ENCODE measurements at places on chromosomes 5 and 9.

GRCh38 chr9:131773911-131774379 is 34.1 kb upstream of the RAPGEF1 start:
- peak; percentile 24 for DNase-seq

DNA sequence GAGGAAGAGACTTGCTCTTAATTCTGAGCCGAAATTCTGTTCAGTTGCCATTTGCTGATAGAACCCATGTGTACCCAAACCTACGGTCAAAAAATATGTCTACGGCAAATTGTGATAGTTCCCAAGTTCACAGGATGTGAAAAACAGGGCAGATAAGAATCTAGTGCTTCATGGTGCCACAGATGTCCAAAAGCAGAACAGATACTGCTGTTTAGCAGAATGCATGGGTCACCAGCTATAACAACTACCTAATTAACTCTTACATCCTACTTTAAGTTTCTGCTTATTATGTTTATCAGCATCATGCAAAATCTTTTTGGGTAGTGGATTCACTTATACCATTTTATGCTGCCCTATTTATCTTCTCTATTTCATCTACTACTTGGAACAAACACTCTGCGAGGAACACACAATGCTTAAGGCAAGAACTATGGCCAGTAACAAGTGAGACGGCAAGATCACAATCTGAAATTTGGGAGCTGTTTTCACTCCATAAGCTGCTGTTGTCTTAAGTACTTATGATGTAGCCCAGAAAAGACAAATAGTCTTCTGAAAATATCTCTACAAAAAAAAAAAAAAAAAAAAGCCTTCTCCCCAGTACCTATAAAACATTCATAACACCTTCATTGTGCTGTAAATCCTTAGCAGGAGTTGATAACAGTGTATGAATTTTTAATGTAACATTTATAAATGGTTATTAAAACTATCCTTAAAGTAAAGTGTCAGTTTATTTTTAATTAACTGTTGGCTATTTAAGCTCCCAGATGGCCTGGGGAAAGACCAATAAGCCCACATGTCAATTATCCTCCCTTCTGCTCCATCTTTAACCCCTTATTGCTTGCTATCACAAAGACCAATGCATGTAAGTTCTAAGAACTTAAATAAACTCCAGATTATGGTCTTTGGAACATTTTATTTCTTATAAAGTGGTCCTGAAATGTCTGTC is 232.3 kb downstream of the TLR4 start:
- no peak for DNase-seq

- DNase-seq, result no peak
Observed at GRCh38 chr5:6831678-6832671, 118.7 kb downstream of the TENT4A start.

- DNase-seq, result no peak
Observed at GRCh38 chr9:6428940-6429889, 16.2 kb downstream of the UHRF2 start.

DNA sequence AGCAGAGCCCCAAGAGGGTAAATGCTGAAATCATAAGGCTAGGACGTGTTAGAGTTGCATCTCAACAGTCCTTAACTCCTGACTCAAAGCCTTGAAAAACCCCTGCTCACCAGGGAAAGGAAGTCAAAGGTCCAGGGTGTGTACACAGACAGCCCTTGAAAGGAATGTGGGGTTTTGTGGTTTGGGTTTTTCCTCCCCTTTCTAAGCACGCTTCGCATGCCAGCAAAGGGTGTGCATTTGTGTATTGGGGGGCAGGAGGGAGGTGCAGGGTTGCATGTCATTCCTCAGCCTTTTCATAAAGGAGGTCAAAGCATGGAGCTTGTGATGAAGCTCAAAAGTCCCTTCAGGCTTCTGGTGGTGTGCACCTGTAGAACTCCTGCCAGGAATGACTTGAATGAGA is 17.3 kb upstream of the XPA start:
- no peak for DNase-seq

GRCh38 chr5:42874621-42875198 is 63.0 kb upstream of the SELENOP start:
- DNase-seq, result no peak

- no peak for DNase-seq
Observed at GRCh38 chr9:77710316-77710715, 62.2 kb upstream of the GNA14 start.

DNA sequence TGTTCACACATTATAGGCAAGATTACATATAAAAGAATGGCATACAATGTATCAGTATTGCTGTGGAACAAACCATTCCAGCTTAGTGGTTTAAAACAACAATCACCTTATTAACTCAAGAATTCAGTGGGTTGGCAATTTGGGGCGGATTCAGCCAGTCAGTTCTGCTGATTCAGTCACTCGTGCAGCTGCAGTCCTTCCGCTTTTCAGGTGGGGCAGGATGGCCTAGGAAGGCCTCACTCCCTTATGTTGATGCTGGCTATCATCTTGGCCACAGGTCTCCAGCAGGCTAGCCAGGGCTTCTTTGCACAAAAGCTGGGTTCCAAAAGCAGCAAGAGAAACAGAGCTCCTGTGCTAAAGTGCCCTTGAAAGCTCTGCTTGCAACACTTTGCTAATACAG is 150.6 kb downstream of the MCTP1 start:
- no peak for DNase-seq

DNA sequence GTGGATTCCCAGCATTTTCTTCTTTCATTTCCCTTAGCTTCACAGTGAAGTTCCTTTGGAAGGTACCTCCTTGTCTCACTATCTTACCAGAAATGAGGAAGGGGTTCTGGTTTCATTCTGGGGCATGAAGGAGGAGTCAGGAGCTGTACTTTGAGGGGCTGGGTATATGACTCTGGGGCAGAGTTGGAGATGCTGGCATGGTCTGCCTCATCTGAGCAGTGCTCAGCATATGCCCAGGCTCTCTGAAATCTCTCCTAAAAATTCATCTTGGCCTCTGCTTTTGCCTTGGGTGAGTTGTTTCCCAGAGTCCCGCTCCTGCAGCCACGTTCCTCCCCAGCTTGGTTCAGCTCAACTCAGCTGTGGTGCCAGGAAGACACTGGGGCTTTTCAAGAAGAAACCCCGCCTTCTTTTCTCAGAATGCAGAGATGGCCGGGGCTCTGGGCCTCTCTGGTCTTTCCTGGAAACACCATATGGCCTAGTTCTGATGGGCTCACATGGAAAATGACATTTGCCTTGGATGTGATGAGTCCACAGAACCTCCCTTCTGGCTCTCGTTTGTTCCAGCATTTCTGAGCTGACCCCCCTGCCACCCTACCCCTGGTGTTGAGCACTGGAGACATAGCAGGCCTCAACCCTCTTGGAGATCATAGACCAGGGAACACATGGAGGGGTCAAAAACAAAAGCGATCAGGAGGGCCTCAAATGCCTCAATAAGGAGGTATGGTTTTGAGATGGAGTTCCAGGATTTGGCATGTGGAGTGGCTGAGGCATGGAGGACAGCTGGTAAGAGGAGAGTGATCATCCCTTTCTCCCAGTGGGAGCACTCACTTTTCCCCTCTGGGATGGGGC is 12.0 kb upstream of the TGFBR1 start:
- peak; percentile 55 for DNase-seq

DNA sequence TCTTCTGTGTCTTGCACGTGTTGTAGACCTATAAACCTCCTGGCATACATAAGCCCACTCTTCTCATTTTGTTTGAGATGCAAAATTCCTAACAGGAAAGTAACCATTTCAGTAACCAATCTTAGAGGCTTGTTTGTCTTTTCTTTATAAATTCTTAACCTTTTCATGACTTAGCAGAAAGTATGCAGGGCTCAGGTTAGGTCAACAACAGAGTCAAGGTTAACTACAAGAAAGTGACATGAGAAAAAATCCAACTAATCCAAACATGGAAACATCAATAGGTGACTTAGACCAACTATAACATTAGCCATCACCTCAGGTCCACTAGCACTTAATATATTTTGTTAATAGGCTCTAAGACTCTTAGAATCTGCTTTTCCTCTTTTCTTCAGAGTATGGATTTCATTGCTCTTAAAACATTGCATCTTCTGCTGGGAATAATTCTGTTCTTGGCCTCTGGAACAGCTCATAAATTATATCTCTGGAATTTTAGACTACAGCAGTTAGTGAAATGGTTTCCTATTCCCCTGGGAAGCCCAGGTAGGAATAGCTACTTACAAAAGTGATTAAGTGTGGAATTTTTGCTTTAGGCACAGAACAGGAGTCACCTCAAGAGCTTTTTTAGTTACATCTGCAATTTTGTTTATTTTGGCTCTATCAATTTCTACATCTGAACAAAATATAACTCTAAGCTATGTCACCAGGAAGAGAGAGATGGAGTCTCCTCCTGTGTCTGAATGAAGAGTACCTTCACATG is 155.3 kb upstream of the ANKRD55 start:
- DNase-seq, result no peak

DNA sequence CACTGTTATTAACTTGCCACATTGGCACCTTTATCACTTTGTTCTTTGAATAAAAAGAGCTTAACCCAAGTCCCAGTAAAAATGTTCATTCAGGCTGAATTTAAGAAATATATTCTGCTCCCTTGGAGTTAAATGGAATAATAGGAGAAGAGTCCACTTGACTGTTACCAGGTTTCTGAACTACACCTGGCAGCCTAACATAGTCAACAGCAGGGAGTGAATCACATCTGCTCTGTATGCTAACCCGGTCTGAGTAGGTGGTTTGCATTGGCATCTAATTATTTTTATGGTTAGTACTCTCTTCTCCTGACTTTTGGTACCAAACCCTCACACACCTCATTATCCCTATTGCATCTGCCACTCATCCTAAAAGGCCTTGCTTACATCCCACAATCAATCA is 86.7 kb downstream of the STK32A start:
- no peak for DNase-seq

DNA sequence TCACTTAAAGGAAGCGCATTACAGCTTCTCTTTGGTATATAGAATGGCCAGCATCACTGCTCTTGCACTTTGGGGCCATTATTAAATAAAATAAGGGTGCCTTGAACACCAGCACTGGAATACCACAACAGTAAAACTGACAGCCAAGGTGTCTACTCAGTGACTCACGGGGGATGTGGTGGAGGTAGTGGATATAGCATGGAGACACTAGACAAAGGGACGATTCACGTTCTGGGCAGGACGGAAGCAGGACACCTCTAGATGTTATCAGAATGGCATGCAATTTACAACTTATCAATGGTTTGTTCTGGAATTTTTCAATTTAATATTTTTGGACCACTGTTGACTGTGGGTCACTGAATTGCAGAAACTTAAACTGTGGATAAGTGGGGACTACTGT is 32.9 kb upstream of the PDE8B start:
- no peak for DNase-seq

DNA sequence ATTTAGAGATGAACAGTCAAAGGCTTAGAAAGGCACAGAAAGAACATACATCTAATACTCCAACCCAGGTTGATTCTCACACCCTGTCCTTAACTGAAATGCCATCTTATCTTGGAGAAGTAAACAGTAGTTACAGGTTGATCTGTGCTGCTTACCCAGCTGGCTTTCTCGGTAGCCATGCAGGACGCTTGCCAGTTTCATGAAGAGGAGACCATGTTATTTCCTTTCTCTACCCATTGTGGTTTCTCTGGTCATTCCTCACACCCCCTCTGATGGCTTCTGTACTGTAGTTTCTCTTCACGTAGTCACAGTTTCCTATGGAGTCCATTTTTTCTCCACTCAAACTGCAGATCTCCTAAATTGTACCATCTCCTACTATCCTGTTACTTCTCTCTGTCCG is 206.0 kb downstream of the SGCD start:
- DNase-seq, result no peak

DNA sequence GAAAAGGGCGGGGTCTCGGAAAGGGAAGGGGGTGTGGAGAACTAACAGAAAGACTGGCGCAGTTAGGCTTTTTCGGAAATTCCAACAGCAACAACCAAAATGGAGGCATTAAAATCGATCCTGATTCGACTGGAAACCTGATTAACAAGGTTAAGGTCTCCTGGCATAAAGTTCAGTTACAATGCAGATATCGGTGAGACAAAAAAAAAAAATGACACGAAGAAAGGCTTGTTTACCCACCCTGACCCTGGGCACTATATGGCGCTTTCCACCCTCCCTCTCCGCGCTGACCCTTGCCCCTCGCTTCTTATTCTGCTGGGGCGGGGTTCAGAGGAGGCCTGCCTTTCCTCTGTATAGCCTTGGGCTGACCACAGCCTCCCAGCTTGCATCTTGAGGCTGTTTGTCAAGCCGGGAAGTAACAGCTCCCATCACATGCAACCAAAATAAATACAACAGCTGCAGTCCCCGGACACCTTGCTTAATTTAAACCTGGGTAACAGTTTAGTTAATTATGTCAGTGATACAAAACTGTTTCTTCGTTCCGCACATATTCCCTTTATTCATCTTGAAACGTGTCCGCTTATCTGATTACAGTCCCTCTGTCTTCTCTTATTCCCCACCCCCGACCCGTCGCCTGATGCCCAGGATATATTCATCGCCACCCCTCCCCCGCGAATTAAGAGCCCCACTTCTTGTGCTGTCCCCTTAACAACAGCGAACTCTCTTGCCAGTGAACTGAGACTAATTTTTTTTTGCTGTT is 795 bp upstream of the PJA2 start:
- DNase-seq, result no peak

GRCh38 chr5:111254613-111255012 is 30.4 kb downstream of the CAMK4 start:
- peak; percentile 89 for DNase-seq

DNA sequence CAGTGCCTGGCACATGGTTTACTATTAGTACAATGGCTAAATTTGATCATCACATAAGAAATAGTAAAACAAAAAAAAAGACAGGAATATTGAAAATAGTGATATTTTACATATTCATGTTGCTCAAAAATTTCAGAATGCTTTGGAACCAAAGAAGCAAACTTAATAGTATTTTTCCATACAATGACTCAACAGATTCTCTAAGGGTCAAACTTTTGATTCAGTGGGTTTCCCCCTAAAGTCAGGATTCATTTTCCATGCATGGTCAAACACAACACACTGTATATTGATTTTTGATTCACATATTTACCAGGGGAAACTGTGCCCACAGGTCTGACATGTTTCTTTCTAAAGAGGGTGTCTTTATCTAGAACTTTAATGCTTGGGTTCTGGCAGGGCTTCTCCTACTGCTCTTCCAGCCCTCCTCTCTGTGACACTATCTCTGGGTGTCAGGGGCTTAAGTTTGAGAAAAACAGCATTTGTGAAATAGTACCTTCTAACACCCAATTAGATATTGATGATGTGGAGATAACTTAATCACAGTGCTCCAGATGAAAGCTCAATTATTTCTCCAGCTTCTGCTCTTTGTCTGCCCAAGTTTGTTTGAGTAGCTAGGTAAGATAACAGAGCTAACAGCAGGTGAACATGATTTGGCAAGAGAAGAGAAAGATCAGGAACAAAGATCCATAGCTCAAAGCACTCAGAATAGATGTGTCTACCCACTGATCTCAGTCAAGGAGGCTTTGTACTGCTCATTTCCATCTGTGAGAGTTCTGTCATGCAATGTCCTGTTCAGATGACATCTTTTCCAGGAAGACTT is 35.5 kb upstream of the ELL2 start:
- DNase-seq, result no peak

- DNase-seq, result no peak
Observed at GRCh38 chr9:134782921-134783698, 97.5 kb upstream of the FCN2 start.

Data from T-helper 2 cell treated with Interferon-gamma antibody and Interleukin-4, amounts not matched to agents 5 μg/mL and 100 μg/mL, for 36 hours (primary cell).